ENCODE measurements at places on chromosomes 1 and 21.

DNA sequence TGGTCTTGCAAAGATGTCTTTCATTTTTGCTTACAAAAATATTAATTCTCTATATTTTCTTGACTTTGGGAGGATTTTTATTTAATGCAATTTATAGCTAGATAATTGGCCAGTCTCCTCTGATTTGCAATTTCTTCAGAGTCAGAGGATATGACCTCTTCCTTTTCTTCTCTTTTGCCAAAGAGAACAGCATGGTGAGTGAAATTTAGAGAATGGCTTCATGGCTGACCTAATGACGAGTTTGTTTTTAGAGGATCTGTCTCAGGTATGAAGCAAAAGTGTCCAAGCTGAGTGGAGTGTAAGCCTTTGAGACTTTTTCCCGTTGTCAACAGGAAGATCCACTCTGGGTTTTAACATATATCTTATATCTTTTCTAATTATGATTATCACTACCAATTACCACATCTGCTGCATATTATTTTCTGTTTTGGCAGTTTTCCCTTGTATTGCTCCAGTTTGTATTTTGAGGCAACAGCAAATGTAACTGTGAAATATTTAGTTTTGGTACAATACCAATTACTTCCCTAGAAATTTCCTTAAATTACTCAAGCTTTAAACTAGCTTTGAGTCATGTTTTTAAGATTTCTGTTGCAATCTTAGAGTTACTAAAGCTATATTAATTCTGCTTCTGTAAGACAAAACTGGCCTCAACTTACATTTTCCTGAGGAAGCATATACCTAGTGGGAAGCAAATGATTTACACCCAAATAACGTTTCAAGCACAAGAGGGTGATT lies 332.8 kb upstream of the ZRANB2 start:
- DNase-seq, result no peak

DNA sequence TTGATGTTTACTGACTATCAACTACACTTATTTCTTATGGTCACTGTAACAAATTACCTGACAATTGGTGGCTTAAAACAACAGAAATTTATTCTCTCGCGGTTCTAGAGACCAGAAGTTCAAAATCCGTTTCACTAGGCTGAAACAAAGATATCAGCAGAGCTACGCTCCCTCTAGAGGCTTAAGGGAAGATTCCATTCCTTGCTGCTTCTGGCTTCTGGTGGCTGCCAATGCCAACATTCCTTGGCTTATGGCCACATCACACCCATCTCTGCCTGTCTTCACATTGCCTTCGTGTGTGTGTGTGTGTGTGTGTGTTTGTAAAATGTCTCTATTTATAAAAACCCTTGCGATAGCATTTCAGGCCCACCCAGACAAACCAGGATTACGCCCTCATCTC lies 66.4 kb downstream of the LMX1A start:
- no peak for DNase-seq

GRCh38 chr1:27564710-27565649 lies 39.0 kb downstream of the AHDC1 start:
- DNase-seq, result no peak

DNA sequence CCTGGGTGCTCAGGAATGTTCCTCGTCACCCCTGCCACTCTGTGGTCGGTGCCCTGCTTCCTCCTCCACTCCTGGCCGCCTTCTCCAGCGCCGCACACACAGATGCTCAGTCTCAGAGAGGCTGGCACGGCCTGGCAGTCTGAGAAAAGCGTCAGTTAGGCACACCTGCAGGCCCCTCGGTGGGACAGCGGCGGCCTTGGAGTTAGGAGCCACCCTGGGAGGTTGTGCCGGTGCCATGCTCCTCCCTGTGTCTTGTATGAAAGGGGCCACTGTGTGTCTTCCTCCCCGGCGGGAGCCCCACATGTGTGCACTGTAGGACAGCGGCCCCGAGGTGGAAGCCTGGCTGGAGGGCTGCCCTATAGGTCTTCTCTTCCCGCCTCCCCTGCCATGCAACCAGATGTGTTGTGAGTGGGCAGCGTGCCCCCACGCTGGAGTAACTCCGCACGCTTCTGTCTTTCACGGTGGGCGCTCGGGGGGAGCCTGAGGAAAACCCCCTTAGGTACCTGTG lies 145.2 kb downstream of the PGBD5 start:
- DNase-seq, result peak; percentile 56

DNA sequence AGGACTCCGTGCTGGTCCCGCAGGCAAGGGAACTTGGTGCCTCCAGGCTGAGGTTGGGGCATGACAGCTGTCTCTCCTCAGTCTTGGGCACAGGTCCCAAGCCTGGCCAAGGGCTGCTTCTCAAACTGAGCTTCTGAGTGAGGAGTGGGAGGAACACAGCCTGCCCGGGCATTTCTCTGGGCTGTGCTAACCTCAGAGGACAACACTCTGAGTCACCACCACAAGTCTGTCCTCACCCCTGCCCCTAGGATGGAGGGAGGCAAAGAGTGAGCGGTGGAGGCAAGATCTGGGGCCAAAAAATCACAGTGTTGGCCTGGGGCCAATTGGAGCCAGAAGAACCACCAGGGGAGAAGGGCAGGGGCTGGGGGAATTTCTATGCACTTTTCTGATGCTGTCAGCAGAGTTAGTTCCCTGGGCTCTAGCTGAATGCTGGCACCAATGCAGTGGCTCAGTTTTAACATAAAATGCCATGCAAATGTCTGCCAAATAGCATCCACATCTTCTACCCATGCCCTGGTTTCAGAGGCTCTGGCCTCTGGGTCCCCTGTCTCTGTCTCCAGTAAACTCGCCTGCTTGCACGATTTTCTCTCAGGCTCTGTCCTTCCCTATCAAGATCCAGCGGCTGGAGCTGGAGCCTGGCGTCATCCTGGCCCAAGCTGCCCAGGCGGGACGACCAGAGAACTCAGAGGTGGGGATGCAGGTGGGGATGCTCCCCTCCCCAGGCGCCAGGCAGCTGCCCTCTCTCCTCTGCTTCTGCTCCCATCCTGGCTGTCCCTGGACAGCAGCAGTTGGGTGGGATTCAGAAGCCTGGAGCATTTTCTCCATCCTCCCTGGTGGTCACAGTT lies 11.0 kb upstream of the CDK18 start:
- DNase-seq, result no peak

DNA sequence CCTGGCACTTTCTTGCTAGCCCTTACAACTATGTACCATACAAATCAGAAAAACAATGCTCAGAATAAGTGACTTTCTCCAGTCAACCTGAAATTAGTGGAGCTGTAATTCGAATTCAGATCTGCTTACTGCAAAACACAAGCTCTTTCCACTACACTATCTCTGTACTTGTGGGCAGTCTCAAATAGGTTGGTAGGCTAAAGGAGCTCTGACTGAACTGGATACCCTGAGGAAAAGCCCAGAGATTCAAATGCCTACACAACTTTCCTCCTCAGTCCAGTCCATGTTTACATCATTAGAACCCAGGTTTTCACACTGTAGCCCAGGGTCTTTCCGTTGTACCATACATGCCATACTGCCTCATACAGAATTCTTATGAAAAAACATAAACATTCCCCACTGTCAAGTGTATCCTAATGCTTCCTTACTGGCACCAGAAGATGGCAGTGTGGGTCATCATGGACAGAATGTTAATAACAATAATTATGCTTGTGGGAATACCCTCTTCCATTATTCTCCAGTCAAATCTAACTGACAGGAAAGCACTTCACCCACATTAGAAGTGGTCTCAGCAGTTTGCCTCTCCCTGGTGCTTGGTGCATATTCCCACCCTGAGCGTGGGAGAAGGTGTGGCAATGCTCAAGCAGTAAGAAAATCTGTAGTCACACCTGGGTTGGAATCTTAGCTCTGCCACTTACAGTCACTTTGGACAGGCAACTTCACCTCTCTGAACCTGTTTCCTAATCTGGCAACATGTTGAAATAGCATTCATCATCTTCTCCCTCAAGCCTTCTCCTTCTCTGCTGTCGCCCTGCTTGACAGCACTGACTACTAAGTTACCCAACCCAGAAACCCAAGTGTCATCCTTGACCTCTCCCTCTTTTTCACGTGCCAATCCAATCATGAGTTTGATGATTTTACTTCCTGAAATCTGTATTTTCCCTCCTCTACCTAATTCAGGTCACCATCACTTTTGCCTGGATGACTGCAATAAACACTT lies 14.4 kb upstream of the ZFYVE9 start:
- no peak for DNase-seq

- no peak for DNase-seq
Observed at GRCh38 chr1:172549621-172550280, 16.8 kb downstream of the SUCO start.
